LHCN-M2 (cell line): ENCODE measurements at places on chromosomes 13 and 19. TPM values are rescaled to one million over a fixed set of nuclear protein-coding genes. Genes with fewer than 3 reads are reported as not detected.

DNA sequence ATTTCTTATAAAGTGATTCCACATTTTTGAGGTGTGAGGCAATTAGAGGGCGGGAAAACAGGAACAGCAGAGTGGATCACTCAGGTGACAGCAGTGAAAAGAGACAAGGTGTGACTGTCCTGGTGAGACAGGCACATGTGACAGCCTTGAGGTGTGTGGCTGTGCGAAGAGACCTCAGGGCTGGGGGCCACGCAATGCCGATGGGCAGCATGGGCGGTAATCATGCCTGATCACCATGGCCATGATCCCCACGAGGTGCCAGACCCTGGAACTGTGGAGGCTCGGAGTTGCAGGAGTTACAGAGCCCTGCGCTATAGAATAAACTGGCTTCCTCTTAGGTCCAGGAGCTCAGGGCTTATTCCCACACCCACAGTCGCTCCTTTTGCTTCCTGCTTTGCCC, 2.0 kb downstream of the SPACA6 start:
- no peak for DNase-seq

Gene BICRA
- total RNA-seq: 1.8 and 4.2 TPM in 2 replicates

Gene TIMM50
- 99.1 and 120 TPM in 2 replicates for total RNA-seq

Gene NPAS1
- total RNA-seq: 1.0 and 1.9 TPM in 2 replicates

GRCh38 chr13:86378628-86379027, 579.4 kb upstream of the SLITRK6 start:
- no peak for DNase-seq

Gene ZNF714
- 18.1 and 18.9 TPM in 2 replicates for total RNA-seq

Gene LILRA1
- total RNA-seq: not detected in 2 replicates

DNA sequence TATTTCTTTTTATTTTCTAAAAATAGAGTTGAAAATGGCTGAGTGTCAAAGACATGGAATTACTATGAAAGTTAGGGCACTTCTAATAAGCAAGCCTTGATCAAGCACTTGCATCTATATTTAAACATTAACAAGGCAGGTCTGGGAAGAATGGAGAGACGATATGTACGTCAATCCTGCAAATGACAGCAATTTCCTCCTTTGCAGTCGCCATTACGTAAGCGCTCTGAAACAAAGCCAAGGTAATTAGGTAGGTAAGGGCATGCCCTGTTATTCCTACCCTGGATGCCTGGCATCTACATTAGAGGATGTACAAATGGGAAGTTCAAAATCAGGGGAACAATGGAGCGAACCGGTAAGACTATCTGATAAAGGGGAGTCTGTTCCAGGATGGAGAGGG, 664.0 kb upstream of the ARGLU1 start:
- no peak for DNase-seq

GRCh38 chr13:68940049-68940448, 1167.6 kb upstream of the ATXN8OS start:
- DNase-seq: no peak

DNA sequence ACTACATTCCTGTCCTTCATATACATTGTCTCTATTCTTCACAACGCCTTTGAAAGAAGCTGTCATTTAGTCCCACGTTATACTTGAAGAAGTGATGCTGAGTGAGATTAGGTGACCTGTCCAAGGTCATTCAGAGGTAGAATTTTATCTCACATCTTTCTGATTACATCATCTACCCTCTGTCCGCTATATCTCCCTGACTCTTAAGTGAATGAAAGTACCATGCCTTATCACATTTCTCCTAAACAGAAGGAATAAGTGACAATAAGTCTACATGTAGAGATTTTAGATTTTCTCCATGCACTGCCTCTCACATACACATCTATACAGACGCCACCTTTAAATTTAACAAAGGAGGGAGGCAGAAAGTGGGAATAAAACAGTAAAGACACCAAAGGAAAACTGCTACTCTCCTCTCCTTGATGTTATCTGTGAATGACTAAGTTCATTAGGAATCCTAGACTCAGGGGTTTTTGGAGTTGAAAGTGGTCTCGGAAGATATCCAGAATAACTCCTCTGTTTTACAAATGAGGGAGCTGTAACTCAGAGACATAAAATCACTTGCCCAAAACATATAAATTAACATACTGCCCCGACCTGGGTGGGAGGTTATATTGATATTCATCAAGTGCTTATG, 4.9 kb upstream of the CLDN10 start:
- no peak for DNase-seq

Gene SSC5D
- 0.34 and 0.45 TPM in 2 replicates for total RNA-seq

GRCh38 chr19:18541258-18541991, 1.9 kb downstream of the FKBP8 start:
- DNase-seq: peak; percentile 47

- DNase-seq: no peak
Observed at GRCh38 chr13:24897293-24897692, 133.3 kb downstream of the RNF17 start.

Gene URAD
- not detected in 2 replicates for total RNA-seq

DNA sequence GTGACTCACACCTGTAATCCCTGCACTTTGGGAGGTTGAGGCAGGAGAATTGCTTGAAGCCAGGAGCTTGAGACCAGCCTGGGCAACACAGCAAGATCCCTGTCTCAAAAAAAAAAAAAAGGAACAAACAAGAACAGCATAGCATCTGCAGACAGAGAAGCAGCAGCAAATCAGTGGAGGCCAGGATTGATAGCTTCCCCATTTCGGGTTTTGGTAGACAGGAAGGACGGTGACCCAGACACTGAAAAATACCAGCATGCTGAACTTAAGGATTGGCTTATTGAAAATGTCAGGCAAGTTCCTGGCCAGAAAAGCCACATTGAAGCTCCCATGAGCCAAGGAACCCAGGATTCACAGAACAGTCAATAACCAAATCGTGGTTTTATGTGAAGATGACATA, 3.0 kb downstream of the ZNF490 start:
- DNase-seq: no peak

Gene LMTK3
- 0.06 and 0.13 TPM in 2 replicates for total RNA-seq

DNA sequence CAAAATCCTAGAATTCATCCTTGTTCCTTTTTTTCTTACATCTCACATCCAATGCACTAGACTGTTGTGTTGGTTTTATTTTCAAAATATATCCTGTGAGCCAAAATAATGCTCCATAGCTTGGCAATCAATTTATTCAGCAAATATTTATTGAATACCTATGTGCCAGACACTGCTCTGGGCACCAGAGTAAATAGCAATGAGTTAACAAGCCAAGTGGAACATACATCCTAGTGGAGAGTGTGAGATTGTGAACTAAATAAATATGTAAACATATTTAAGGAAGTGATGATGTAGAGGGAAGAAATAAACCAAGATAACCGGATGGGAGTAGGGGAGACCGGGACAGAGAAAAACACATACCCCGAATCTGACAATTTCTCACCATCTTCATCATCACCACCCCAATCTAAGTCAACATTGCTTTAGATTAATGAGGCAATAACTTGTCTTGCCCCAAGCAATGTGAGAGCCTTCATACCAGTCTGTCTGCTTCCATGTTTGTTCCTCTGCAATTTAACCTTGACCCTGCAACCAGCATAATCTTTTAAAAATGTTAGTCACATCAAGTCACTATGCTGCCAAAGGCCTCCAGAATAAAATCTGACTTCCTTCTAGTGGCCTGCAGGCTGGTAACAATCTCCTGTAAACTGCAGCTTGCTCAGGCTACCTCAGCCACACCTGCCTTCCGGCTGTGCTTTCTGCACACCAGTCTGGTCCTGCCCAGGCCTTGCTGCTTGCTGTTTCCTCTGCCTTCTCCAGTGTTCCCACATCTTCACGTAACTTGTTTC, 199.2 kb downstream of the DLEU7 start:
- no peak for DNase-seq

GRCh38 chr13:37340901-37341670, 235.6 kb upstream of the CSNK1A1L start:
- no peak for DNase-seq

DNA sequence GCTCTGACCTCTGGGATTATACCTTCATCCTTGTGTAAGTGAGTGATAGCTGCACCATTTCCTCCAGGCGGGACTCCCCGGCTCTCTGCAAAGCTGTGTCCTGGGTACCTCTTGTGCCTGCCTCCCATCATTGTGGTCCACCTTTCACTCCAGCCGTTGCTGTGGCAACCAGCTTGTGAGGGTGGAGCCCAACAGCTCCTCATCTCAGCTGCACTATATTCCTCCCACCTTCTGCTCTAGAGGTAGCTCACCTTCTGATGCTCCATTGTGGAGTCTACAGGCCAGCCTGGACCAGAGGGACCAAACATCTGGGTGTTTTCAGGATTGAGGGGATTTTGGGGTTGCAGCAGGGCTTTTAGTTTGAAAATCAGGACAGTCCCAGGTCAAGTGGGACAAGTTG, 708.2 kb downstream of the UQCRFS1 start:
- no peak for DNase-seq

GRCh38 chr19:20252613-20253012, 85.6 kb downstream of the ZNF486 start:
- DNase-seq: no peak

DNA sequence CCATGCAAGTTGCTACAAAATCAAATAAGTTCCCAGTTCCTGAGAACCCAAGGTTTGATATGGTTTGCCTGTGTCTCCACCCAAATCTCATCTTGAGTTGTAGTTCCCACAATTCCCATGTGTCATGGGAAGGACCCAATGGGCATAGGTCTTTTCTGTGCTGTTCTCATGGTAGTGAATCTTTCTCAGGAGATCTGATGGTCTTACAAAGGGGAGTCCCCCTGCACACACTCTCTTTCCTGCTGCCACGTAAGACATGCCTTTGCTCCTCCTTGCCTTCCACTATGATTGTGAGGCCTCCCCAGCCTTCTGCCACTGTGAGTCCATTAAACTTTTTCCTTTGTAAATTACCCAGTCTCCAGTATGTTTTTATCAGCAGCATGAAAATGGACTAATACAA, 28.5 kb upstream of the TSHZ3 start:
- DNase-seq: peak; percentile 68

GRCh38 chr19:19098084-19098702, 34.4 kb downstream of the SLC25A42 start:
- no peak for DNase-seq

Gene SLC39A3
- total RNA-seq: 47.7 and 51.0 TPM in 2 replicates

Gene INSL3
- not detected in 2 replicates for total RNA-seq

DNA sequence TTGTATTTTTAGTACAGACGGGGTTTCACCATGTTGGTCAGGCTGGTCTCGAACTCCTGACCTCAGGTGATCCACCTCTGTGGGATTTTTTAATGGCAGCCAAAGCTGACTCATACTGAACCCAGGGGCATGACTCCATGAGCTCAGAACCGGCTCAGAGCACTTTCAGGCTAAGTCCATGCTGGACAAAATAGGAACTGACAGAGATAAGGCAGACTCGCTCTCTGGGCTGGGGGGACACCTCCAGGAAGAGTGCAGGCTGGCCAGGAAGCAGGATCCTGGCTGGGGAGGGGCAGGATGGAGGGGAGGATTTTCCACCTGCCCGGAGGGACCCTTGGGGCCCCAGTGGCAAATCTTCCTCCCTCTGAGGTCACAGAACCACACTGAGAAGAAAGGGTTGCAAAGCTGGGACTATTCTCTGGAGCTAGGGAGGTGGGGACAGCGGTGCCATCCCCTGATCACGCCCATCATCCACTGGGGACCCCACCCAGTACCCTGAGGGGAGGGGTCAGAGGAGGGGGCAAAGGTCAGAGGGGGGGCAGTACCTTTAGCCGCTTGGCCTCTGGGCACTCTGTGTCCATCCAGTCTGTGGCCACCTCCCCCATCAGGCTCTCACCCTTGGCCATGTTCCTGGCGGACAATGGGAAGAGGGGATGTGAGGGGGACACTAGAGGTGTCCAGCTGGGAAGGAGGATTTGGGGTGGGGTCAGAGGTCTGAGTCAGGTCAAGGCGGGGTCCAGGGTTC, 31.1 kb downstream of the NOTCH3 start:
- no peak for DNase-seq

- DNase-seq: no peak
Observed at GRCh38 chr13:27267596-27267995, 3.0 kb upstream of the RASL11A start.

DNA sequence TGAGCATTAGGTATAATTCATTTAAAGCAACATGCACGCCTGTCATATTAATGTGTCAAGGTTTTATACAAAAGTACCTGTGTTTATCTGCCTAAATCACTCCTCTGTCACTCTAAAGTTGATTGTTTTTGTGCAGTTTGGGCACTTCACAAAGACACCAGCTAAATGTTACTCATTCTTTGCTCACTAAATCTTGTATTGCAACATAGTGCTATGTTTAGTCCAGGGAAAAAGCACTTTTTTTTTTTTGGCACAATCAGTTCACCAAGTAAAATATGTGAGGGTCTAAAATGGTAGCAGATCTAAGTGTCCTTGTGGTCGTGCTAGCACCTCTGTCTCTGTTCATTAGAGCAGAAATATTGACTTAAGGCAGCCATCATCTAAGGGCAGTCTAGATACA, 2526.7 kb upstream of the PCDH20 start:
- no peak for DNase-seq

Gene FBXO27
- total RNA-seq: 4.4 and 14.0 TPM in 2 replicates
